Cerebellar cortex (tissue), 1 donor: ENCODE measurements at places on chromosomes 11 and 22.
A peak's percentile ranks its signal among the peaks of the same experiment; 100 is the strongest.

DNA sequence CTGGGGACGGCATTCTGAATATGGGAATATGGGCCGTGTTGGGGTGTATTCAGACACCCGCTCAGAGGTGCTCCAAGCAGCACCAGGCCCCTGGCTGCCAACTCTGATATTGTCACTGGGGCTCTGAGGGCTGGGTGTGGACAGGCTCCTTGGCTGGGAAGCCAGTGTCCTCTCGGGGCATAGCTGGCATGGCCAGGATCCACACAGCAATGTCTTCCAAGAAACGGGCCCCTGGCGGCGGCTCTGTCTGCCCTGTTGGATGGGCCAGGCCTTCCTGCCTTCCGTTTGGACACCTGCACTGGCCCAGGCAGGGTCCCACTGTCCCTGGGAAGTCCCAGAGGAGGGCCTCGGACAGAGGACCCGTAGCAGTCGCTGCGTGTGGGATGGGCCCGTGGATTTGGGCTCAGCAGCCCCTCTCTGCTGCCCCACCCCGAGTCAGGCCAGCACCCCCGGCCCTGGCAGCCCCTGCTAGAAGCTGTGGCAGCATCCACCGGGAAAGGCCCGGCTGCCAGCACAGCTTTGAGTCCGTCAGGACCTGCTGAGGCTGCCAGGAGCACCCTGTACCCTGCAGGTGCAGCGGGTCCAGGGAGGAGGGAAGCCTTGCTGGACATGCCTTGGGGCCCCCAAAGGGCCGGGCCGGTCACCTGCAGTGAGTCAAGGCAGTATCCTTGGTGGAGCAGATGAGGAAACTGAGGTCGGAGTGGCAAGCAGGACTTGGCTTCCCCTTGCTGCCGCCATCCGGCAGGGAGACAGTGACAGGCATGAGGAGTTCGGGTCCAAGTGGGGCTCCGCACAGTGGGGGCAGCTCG, 4.1 kb downstream of the PANX2 start:
- peak; percentile 87 for DNase-seq

- no peak for DNase-seq
Observed at GRCh38 chr11:45343444-45343843, 57.3 kb upstream of the SYT13 start.

- DNase-seq: no peak
Observed at GRCh38 chr11:86034710-86035109, 34.2 kb downstream of the PICALM start.

GRCh38 chr22:30420347-30421125, 5.0 kb upstream of the MTFP1 start:
- DNase-seq: no peak

GRCh38 chr11:76740772-76741171, 42.4 kb upstream of the TSKU start:
- no peak for DNase-seq

DNA sequence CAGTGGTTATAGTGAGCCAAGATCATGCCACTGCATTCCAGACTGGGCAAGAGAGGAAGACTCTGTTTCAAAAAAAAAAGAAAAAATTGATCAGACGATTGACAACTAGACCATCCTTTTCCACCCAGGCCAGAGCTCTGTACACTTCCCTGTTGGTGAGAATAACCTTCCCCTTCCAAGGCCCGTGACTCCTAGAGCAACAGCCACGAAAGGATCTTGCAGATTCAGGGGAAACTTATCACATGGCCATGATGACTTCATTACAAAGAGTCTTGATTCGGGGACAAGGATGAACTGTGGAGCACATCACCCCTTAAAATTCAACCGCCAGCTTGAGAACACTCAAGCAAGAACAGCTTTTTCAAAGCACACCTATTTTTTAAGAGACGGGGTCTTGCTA, 10.3 kb downstream of the CD5 start:
- no peak for DNase-seq
